Activated T-helper 1 cell treated with Interleukin-2 at 50 U/mL for 16 hours (primary cell): ENCODE measurements at places on chromosomes 16 and 17.
A peak's percentile ranks its signal among the peaks of the same experiment; 100 is the strongest.

- DNase-seq, result no peak
Measured at GRCh38 chr16:84922351-84923120, 88.8 kb downstream of the ZDHHC7 start.

DNA sequence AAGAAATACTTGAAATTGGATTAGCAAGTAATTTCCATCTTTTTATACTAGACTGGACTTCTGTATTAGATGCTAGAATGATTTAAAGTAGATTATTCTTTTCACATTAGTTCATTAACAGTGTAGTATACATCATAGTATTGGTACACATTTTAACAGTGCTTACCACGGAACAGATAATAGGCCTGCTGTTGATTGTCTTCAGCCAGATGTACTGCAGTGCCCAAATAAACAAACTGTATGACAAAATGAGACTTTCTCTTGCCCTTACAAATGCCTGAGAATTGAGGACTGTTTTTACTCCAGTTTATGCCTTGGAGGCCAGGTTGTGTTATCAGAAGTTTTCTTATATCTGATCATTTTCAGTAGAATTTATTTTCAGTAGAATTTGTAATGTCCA lies 631 bp downstream of the EVI2A start:
- no peak for DNase-seq

- peak; percentile 15 for DNase-seq
Measured at GRCh38 chr17:17109907-17110306, 67.7 kb downstream of the MPRIP start.

GRCh38 chr16:6576113-6576512 lies 756.5 kb upstream of the RBFOX1 start:
- no peak for DNase-seq

DNA sequence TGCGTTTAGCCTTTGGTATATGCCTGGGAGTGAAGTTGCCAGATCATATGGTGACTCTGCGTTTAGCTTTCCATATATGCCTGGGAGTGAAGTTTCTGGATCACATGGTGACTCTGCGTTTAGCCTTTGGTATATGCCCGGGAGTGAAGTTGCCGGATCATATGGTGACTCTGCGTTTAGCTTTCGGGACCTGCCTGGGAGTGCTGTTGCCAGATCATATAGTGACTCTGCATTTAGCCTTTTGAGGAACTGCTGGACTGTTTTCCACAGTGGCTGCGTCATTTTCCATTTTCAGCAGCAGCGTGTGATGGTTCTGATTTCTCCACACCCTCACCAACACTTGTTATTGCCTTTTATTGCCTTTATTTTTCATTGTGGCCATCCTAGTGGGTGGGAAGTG lies 73.0 kb downstream of the OR1D5 start:
- no peak for DNase-seq

GRCh38 chr17:40610359-40610758 lies 37.3 kb downstream of the SMARCE1 start:
- DNase-seq, result no peak

GRCh38 chr17:29176558-29177351 lies 3.4 kb downstream of the MYO18A start:
- peak; percentile 47 for DNase-seq

DNA sequence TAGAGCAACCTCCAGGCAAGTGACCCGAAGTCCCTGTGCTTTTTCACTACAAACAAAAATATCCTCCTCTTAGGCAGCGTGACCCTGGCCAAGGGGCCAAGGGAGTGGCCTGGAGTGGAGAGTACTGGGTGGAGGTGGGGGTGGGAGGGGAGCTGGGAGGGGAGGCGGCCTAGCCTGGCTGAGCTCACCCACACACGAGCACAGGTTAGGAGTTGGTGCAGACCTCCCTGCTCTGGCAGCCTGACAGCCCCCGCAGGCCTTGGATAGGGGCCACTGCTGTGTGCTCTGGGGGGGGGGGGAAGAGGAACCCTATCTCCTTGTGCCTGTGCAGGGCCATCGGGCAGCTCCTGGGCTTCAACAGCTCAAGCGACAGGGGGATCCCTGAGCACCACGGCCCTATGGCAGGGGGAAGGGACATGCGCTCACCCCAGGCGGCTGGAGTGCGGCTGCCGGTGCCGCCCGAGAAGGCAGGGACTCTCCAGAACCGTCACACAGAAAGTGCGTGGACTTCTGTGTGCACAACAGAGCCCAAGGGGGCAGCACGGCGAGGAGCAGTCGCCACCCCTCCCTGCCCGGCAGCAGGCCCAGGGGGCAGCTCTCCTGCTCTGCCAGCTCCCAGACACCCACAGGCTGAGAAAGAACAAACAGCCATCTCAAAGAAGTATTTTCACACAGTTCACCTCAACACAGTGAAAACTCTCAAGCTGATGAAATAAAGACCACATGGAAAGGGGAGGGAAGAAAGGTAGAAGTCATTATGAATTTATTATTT lies 13.3 kb downstream of the SLC16A3 start:
- no peak for DNase-seq

- DNase-seq, result peak; percentile 35
Measured at GRCh38 chr16:58236231-58236690, 38.4 kb upstream of the CSNK2A2 start.
